ENCODE measurements at places on chromosomes 6 and 20.

DNA sequence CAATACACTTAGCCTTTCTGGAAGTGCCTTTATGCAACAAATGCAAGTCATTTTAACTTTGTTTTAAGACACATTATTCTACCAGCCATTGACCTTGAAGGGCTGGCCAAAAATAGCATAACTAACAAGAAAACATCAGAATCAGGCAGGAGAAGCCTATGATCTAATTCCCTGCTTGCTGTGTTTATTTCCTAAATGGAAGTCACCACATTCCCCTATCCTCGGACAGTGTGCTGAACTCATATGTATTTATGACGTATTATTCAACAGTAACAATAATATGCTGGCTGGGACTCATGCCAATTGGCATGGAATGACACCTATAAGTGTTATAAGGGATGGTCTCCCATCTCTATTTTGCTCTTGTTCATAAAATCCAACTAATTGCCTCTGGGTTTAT, 140.7 kb downstream of the MAP3K7 start:
- DNase-seq = no peak

GRCh38 chr6:2684103-2684749, 66.5 kb downstream of the MYLK4 start:
- DNase-seq = no peak

- no peak for DNase-seq
Measured at GRCh38 chr20:32972181-32973076, 31.8 kb downstream of the SUN5 start.

- DNase-seq = no peak
Measured at GRCh38 chr6:133957227-133957626, 4.2 kb downstream of the TBPL1 start.

DNA sequence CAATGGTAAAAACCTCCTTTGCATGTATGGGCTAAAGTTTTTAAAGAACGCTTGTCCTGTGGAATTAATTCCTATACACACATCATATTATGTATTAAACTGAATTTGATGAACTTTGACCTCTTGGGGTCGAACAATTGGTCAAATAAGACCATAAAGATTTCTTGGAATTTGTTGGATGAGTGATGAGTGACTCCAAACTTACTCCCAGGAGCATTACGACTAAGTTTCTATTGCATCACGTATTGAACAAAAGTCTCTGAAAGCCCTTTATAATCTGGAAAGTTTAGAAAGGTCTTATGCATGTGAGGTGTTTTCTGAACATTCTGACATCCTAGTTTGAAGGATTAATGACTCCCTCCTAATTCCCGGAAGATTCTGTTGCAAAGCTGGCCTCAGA, 126.9 kb upstream of the BMP5 start:
- no peak for DNase-seq

- DNase-seq = no peak
Measured at GRCh38 chr6:133887156-133887879, 1.6 kb upstream of the TCF21 start.

DNA sequence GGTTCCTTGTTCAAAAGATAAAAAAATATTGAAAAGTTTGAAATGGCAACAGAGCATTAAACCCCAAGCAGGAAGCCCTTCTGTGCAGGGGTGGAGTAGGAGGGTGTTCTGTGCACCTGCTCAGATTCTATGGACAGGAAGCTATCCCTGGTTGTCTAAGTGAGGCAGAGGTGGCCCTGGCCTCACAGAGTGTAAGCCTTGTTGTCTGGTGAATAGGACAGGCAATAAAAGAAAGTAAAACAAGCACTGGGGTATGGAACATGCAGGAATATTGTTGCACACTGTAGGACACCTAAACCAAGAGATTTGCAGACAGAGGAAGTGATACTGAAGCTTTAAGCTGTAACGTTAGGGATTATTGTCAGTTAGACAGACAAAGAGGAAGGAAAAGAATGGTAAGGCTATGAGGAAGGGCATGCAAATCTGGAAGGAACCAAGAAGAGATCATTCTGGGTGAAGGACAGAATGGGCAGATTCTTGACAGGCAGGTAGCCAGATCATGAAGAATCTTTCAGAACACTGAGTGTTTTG, 66.8 kb downstream of the TBC1D7 start:
- no peak for DNase-seq

DNA sequence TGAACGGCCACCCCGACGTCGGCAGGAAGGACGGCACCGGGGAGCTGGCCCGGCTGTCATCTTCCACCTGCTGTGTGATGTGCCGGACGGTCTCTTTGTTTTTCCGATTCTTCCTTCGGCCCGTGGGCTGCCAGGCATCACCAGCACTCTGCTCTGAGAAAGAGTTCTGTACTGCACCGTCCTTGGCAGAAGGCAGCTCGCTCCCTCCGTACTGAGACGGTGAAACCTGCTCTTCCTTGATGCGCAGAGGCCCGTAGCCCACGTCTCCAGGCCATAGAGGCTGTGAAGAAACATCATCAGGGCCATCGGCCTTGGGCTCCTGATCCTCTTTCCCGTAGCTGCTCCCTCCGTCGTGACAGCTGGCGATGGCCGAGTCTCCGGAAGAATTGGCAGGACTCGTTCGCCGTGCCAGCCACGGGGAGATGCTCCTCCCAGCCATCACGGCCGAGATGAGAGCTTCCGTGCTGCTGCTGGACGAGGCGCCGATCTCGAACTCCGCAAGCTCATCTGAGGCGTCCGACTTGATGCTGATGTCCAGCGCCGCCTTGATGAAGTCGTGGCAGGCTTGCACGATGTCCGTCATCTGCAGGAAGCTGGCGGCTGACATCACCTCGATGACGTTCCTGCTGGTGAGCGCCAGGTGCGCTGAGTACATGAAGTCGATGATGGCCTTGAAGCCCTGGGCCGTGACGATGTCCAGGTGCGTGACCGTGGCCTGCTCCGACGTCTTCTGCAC, 41.1 kb downstream of the ZBTB46 start:
- DNase-seq = no peak

GRCh38 chr6:82251942-82252341, 4.4 kb upstream of the IBTK start:
- DNase-seq = no peak

DNA sequence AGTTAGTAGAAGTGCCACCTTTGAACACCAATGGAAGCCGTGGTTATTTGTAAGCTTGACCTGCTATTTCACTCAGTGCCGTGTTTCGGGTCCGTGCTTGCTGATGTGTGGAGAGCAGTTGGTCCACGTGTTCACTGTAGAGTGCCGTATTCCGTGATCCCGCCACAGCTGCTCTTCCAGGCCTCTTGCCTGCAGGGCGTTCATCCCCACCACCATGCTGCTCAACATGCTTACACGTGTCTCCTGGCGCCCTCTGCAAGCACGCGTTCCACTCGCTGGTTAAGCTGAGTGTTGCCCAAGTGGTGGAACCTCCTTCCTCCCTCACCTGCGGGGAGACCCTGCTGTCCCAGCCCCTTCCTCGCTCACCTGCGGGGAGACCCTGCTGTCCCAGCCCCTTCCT, 28.0 kb upstream of the DACT2 start:
- no peak for DNase-seq

GRCh38 chr6:121351916-121352315, 17.6 kb upstream of the TBC1D32 start:
- no peak for DNase-seq

DNA sequence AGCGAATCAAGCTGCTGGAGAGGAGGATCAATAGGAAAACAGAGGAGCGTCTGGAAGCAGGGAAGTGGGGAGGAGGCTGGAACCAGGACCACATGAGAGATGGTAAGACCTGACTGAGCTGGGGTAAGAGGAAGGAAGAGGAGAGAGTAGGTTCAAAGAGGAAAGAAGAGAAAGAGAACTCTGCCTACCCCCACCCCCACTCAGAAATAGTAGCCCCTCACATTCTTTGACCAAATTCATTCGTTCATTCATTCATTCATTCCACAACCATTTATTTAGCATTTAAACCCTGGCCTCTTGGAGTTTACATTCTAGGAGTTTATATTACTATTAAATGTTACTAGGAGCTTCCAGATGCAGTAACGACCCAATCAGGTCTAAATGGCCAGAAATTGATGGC, 15.8 kb upstream of the HCK start:
- no peak for DNase-seq

DNA sequence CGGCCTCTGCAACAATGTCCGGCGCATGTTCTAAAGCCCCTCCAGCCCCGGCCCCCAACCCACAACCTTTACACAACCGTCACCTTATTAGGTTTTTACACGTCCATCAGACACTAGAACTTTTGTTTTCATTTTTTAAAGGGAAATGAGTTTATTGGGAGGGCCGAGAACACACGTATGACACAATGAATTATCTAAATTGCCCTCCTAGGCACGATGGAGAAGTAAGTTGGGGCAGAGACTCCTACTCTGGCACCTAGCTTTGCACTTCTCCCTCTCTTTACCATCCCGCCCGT, 1.2 kb upstream of the DLL1 start:
- DNase-seq = no peak

GRCh38 chr20:58308680-58309527, 611 bp upstream of the RAB22A start:
- no peak for DNase-seq

GRCh38 chr6:161132384-161132783, 140.8 kb downstream of the MAP3K4 start:
- DNase-seq = no peak

GRCh38 chr6:26441977-26442376, 1.7 kb downstream of the BTN3A3 start:
- no peak for DNase-seq
